ENCODE measurements at places on chromosomes 7 and 10. TPM values are rescaled to one million over a fixed set of nuclear protein-coding genes. Genes with fewer than 3 reads are reported as not detected.

DNA sequence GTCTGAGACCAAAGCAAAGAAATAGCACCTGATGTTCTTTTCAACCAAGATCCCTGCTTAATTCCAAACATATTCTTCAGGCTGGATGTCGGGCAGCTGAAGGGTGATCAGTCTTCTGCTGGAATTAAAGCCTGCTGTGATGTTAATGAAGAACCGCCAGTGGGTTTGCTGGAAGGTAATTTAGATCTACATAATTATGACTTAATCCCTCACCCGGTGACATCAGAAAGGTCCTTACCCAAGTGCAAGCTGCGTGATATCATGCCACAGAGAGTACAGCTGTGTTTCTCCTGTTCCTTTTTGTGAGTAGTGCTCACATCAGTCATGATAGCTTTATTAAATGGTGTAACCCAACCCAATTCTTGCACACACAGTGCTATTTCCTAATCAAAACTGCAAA lies 29.1 kb upstream of the LRGUK start:
- DNase-seq = no peak

- DNase-seq = no peak
Measured at GRCh38 chr10:132471125-132471451, 66.5 kb upstream of the INPP5A start.

DNA sequence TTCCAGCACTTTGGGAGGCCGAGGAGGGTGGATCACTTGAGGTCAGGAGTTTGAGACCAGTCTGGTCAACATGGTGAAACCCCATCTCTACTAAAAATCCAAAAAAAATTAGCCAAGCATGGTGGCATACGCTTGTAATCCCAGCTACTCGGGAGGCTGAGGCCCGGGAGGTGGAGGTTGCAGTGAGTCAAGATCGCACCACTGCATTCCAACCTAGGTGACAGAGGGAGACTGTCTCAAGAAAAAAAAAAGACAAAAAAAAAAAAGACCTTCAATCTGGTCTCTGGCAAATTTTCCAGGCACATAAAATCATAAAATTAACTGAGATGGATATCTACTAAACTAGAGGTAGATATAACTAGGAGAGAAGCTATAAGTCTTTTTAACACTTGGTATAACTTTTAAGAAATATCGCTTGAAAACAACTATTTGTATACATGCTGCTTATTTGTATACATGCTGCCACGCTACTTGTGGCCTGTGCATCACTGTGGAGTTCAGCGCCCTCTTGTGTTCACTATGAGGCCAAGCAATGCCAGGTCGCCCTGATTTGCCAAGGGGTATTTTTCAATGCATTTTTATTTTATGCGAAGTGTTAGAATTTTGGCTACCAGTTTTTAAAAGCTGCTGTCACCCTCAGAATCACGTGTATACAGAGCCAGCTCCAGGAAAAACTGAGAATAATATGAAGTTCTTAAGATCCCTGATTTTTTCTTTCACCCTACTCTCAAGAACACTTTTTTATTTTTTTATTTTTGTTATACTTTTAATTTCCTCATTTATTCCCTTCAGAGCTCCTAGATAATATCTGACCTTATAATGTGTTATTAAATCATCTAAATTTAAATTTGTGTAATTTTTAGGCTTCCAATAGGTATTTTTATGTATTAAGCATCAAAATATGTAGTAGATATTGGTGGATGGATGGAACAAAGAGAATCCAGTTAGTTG lies 26.7 kb downstream of the CYCS start:
- DNase-seq = peak; percentile 60

DNA sequence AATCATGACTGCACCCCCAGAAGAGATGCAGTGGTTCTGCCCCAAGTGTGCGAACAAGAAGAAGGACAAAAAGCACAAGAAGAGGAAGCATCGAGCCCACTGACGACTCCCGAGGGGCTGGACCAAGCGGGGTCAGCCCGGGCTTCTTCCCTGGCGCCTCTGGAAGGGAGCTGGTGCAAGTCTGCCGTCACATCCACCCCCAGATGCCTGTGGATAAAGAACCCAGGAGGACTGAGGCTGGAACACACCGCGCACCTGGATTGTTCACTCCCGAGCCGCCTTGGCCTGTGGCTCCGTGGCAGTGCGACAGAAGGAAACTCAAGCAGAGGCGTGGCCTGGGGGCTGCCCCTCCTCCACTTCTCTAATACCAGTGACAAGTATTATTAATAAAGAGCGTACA lies 39.8 kb upstream of the GATA3 start:
- DNase-seq = no peak

DNA sequence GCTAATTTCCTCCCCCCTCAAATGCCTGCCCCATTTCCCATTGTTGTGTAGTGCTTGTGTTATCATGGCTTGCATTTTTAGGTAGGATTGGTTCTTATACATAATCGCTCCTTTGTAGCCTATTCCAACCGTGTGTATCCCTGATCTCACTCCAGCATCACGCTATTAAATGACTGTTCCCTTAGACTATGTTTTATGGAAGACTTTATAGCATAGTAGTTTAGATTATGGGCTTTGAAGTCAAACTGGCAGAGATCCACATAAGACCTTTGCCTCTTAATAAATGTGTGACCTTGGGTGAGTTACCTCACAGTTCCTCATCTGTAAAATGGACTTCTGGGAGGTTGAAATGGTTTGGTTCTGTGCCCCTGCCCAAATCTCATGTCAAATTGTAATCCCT lies 5.4 kb upstream of the RABGEF1 start:
- no peak for DNase-seq

- no peak for DNase-seq
Measured at GRCh38 chr10:119550827-119551226, 8.3 kb upstream of the RGS10 start.

COL26A1 gene
- total RNA-seq = not detected

PCGF5 gene
- total RNA-seq = 33.3 TPM

RBM48 gene
- total RNA-seq = 11.1 TPM

TYW1 gene
- 14.1 TPM for total RNA-seq

ZNF804B gene
- not detected for total RNA-seq

SLC26A3 gene
- not detected for total RNA-seq

ZPBP gene
- total RNA-seq = not detected

All from left lung (tissue), 14 donors.